ENCODE measurements at places on chromosomes 2 and 18.

DNA sequence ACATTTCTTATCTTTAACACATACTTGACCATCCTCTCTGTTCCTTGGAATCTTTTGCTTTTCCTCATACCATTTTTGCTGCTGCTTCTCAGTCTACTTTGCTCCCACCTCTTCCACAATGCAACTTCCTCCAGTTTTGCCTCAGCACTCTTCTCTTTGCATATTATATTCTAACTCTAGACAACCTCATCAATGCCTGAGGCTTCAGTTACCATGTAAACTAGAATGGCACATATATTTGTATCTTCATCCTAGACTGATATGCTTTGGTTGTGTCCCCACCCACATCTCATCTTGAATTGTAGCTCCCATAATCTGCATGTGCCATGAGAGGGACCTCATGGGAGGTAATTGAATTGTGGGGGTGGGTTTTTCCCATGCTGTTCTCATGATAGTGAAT lies 55.9 kb upstream of the STAM2 start:
- DNase-seq = no peak

DNA sequence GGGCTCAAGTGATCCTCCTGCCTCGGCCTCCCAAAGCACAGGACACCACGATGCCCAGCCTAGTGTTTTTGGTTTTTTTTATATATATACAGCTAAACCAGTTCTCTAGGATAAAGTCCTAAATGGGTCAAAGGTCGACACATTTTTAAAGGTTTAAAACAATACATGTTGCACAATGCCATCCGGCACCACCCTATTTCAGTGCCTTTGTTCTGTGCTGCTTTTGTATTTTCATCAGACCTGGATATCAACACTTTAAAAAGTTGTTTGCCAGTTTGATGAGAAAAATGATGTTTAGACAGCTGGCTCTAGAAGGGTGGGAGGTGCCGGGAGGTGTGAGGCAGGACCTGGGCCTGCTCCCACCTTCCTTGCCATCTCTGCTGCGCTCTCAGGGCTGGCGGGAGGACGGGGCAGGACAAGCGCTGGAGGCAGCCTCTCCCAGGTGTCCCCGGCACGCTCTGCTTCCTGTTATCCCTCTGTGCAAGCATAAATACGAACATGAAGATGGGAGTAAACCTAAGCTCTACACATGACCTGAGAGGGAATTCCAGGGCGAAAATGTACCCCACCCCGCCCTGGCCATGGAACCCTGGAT lies 103.7 kb downstream of the HS6ST1 start:
- DNase-seq = no peak

- no peak for DNase-seq
These were observed 108.3 kb upstream of the NCKAP5 start for GRCh38 chr2:133676392-133677130.

- no peak for DNase-seq
These were observed 56.3 kb upstream of the TMEM200C start for GRCh38 chr18:5951515-5952091.

DNA sequence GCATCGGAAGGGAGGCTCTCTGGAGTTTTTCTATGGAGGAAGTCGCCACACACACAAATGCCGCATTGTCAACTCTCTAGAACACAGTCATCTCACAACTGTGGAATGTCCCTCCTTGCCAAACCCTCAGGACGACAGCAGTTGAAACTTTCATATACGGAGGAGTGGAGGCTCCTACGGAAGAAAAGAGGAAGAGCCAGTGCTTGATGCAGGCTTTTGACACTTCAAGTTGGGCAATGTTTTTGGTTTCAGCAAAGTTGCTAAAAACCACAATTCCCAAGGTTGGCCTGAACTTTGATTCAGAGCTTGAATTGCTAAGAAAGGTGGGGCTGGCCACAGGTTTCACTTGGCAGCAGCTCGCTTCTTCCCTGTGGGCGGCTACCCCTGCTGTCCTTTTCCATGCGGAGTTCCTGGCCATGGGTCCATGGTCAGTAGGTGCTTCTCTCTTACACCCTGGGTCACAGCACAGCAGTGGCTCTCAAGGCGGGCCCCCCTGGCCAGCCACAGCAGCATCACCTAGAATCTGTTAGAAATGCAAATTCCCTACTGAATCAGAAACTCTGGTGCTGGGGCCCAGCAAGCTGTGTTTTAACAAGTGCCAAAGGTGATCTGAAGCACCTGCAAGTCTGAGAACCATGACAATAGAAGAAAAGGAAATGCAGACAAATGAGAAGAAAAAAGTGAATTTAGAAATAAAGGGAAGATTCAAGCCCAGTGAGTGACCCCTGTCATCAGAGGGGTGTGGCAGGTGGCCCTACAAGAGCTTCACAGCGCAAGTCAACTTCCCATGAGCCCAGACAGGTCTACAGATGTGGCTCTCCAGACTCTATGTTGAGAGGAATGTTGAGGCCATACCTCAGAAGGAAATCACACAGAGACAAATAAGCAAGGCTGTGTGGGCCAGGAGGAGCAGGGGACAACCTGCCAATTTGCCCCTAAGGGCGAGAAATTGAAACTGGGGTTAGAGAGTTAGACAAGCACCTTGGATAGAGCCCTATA lies 856.4 kb downstream of the RNF144A start:
- DNase-seq = peak; percentile 64

- no peak for DNase-seq
These were observed 752 bp downstream of the MGAT4A start for GRCh38 chr2:98730053-98730706.

DNA sequence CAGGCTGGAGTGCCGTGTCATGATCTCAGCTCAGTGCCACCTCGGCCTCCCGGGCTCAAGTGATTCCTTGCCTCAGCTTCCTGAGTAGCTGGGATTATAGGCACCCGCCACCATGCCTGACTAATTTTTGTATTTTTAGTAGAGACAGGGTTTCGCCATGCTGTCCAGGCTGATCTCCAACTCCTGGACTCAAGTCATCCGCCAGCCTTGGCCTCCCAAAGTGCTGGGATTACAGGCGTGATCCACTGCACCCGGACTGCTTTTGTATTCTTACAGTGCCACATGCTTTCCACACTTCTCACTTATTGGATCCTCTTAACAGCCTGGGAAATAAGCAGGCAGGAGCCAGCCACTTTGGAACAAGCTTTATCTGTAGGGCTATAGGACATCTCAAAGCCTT lies 25.3 kb upstream of the BCL2L11 start:
- DNase-seq = no peak

DNA sequence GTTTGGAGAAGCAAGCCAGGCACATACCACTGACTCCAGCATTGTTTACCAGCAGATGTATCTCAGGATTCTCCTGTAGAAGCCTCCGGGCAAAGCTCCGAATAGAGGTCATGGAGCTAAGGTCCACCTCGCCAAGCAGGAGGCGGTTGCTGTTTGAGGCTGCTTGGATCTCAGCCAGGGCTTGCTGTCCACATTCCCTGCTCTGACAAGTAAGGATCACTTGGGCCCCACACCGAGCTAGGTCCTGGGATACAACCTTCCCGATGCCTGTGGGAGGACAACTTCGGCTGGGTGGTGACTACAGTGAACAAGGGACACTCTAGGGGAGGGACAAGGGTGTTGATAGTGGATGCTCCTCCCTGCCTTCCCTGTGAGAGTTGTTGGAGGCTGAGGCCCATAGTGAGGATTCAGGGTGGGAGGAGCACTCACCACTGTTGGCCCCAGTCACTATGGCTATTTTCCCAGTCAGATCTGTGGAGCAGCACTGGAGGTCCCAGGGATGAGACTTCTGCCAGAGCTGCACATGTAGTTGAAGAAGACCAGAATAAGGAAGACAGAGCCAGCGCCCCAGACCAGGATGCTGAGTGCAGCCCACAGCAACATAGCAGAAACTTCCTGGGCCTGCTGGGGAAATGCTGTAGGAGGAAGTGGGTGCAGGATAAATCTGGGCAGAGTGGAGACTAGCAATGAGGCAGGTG lies 8.3 kb downstream of the C2orf81 start:
- no peak for DNase-seq

DNA sequence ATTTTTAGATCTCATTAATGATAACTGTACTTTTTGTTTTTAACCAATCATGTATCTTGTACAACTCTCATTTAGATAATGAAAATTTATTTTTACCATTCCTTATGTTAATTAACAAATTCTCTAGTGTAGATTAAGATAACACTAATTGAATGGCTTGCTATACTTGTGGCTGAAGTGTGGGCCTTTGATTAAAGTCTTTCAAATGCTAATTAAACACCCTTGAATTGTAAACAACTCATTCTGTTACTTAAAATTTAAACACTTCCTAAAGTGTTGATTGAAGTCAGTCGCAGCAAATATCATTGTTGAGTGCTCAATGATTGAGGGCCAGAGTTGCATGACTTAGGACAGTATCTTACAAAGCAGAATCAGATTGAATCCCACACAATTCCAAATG lies 109.8 kb upstream of the GULP1 start:
- no peak for DNase-seq

GRCh38 chr2:105400138-105400540 lies 1.3 kb upstream of the FHL2 start:
- DNase-seq = no peak

DNA sequence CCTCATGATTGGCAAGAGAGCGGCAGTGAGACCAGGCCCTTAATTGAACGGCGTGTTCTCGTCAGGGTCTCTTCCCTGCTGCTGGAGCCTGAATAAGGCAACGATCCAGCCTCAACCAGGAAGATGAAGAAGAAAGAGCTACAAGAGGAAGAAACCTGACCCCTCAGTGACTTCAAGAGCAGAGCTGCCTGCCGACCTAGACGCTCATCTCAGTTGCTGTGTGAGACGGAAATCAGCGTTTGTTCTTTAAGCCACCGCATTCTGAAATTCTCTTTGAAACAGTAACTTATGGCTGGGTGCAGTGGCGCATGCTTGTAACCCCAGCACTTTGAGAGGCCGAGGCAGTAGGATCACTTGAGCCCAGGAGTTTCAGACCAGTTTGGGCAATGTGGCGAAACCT lies 29.6 kb upstream of the KCNG3 start:
- no peak for DNase-seq

- no peak for DNase-seq
These were observed 20.1 kb downstream of the WDR33 start for GRCh38 chr2:127790694-127791529.

GRCh38 chr2:231117922-231118613 lies 6.8 kb downstream of the HTR2B start:
- no peak for DNase-seq

- DNase-seq = no peak
These were observed 24.2 kb downstream of the LDLRAD4 start for GRCh38 chr18:13242797-13243196.

- no peak for DNase-seq
These were observed 7.6 kb upstream of the CHST10 start for GRCh38 chr2:100425107-100425506.

GRCh38 chr18:10131460-10132395 lies 217.9 kb downstream of the VAPA start:
- no peak for DNase-seq

DNA sequence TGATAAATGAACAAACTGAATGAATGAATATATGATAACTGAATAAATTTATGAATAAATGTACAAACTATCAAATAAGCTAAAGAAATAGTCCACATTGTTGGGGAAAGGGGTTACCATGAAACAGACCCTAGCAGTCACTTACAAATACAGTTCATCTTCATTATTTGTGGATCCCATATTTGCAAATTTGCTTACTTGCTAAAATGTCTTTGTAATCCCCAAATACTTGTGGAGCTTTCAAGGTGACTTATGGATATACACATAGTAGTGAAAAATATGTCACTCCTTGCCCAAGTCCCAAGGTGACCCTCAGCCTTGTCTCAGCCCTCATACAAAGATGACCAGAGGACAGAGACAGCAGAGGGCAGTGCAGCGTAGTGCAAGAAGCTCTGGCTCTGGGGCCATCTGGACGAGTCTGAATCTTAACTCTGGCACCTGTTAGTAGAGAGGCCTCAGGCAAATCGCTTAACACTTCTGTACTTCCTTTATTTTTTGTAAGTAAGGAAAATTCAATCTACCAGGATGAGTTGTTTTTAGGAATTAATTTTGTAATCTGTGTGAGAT lies 3.1 kb downstream of the PAIP2B start:
- no peak for DNase-seq

DNA sequence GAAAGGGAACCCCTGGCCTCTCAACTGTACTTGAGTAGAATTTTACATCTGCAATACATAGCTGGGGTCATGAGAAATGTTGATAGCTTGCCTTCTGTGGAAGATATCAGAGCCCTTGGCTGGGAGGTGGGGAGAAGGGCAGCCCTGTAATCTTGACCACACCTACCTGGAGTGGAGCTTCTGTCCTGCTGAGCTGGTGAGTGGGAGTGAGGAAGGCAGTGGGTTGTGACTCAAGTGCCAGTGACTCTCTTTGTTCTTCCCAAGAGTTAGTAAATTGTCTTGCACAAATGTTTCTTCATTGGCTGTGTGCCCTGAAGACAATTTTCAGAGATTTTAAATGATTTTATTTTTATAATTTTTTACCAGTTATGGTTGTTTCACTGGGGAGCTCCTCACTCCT lies 277.3 kb downstream of the MBD5 start:
- no peak for DNase-seq

DNA sequence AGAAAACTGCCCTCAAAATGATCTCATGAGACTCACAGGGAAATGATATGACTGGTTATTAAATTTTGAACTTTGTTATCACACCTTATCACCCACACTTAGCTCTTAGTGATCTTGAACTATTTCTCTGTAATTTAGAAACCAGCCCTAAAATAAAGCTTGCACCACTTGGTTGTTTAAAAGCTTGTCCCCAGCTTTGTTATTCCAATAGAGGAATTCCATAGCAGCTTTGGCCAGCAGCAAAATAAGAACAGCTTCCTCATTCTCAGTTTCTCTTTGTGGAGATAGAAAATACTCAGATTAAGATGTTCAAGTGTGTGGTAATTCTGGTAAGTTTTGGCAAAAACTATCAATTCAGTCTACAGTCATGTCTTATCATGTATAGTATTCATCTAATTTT lies 54.4 kb upstream of the CCDC68 start:
- DNase-seq = no peak

DNA sequence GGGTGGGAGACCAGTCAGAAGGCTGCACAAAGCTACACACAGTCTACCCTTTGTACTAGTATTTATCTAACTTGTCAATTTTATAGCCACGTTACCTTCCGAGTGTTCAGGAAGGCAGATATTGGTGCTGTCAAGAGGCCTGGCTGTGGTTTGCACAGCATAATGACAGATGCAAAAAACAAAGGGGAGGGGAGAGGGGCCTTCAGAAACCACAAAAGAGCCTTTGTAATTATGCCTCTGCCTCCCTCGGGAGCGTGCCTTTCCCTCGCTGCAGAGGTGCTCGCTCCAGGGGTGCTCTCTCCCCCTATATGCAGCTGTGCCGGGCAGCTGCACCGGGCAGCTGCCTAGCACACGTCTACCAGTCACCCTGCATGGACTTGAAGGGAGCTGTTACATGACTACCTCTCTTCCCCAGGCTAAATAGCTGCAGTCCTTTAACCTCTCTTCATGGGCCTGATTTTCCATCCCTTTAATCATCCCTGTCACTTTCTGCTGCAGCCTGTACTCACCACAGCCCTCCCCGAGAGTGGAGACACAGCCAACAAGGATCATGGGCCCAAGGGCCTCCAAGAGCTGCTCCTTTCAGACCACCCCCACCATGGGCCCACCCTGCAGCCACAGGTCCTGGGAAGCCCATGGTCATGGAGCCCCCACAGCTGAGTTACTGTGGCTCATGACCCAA lies 168.4 kb upstream of the PKDCC start:
- no peak for DNase-seq

- no peak for DNase-seq
These were observed 136.7 kb downstream of the SP3 start for GRCh38 chr2:173828189-173829142.
